ENCODE measurements at places on chromosomes 16 and 17. TPM values are rescaled to one million over a fixed set of nuclear protein-coding genes. Genes with fewer than 3 reads are reported as not detected.

CD300LG gene
- not detected for total RNA-seq

KRT33A gene
- total RNA-seq, result not detected

PLCG2 gene
- 0.88 TPM for total RNA-seq

KRTAP4-3 gene
- total RNA-seq, result not detected

UNK gene
- 24.6 TPM for total RNA-seq

LCAT gene
- 6.4 TPM for total RNA-seq

MAPK8IP3 gene
- total RNA-seq, result 38.7 TPM

RND2 gene
- 0.88 TPM for total RNA-seq

TRIM65 gene
- 14.4 TPM for total RNA-seq

KRT31 gene
- total RNA-seq, result not detected

KRTAP1-1 gene
- total RNA-seq, result not detected

CACNG5 gene
- total RNA-seq, result not detected

TRAF7 gene
- total RNA-seq, result 72.4 TPM
